Activated T-helper 2 cell treated with anti-CD3 and anti-CD28 coated beads, Interferon-gamma antibody, Interleukin-2, Interleukin-4, amounts not matched to agents 10 μg/mL and 5 μg/mL and 100 μg/mL, durations not matched to agents 14 hours and 24 hours and 36 hours (primary cell): ENCODE measurements at places on chromosomes 5 and 9. TPM values are rescaled to one million over a fixed set of nuclear protein-coding genes. Genes with fewer than 3 reads are reported as not detected.

Gene ANKRD34B
- not detected in 2 replicates for total RNA-seq

Gene HBEGF
- total RNA-seq: 15.7 and 17.1 TPM in 2 replicates

GRCh38 chr5:174247301-174247700 is 201.8 kb downstream of the NSG2 start:
- DNase-seq: no peak

- DNase-seq: no peak
Observed at GRCh38 chr5:21826884-21827283, 1026.3 kb downstream of the CDH12 start.

- no peak for DNase-seq
Observed at GRCh38 chr5:31027721-31028120, 165.8 kb upstream of the CDH6 start.
